Stomach (tissue), 19 donors: ENCODE measurements at places on chromosomes 7 and 10. TPM values are rescaled to one million over a fixed set of nuclear protein-coding genes. Genes with fewer than 3 reads are reported as not detected.

DNA sequence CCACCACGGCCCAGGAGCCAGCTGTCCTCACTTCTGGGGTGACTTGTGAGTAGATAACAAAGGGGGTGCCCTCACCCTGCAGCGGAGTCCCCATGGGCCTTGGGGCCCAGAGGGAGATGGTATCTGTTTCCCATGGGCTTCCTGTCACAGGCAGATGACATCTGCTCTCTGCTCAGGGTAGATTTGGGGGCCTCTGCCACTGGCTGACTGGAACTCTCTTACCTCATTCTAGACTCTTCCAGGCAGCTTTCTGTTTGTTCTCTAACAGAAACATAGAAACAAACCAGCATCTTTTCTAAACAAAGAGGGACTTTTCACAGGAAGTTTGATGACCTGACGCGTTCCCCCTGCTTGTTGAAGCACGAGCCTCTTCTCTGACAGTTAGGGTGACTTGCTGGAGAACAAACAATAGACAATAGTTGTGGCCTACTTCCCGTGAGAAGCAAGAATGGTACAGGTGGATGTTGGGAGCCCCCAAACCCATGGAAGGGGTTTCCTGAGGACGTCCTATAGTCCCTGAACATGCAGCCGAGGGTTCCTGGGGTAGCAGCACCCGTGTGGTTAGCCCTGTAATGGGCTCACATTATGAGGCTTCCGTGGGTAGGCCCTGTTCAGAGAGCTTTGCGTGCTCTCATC, 61.6 kb downstream of the GRK5 start:
- no peak overlapping the region for H3K4me3 ChIP-seq
- peaks cover 78% of the 10 kb centered on the region for H3K4me1 ChIP-seq
- peak overlapping the region; percentile 89 for H3K27ac ChIP-seq
- no peaks in the 10 kb centered on the region for H3K36me3 ChIP-seq
- DNase-seq: peak; percentile 71
- H3K27me3 ChIP-seq: no peaks in the 10 kb centered on the region

ANKRD61 gene
- total RNA-seq: 4.1 TPM

GRCh38 chr7:82221152-82221674, 222.4 kb downstream of the CACNA2D1 start:
- H3K36me3 ChIP-seq: no peaks in the 10 kb centered on the region
- no peak for DNase-seq
- no peak overlapping the region for H3K27ac ChIP-seq
- H3K4me3 ChIP-seq: no peak overlapping the region

HTR5A gene
- total RNA-seq: not detected

DNA sequence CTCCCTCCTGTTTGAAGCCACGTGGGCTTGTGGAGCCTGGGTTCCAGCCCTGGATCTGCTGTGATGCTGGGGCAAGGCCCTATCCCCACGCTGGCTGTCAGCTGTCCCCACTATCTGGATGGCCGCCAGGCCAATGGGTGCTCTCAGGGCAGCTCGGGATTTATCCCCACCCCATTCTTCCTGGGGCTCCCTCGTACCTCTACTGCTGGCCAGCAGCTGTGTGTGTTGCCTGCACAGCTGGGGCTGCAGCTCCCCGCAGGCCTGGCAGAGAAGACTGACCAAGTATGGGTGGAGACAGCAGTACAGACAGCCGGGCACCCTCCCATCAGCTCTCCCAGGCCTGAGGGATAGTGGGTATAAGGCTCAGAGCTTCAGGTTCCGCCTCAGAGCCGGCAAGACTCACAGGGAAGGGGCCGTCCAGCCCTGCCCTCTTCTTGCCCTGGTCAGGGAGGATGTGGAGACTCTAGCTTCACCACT, 13.6 kb downstream of the CLIP2 start:
- H3K36me3 ChIP-seq: no peaks in the 10 kb centered on the region
- H3K4me1 ChIP-seq: peaks cover 19% of the 10 kb centered on the region
- H3K27ac ChIP-seq: peak overlapping the region; percentile 10
- DNase-seq: no peak

- H3K4me1 ChIP-seq: no peaks in the 10 kb centered on the region
- no peak overlapping the region for H3K27ac ChIP-seq
- H3K4me3 ChIP-seq: no peak overlapping the region
- H3K36me3 ChIP-seq: no peaks in the 10 kb centered on the region
Observed at GRCh38 chr10:111821871-111822270, 361.7 kb downstream of the GPAM start.

- H3K27me3 ChIP-seq: peaks cover 85% of the 10 kb centered on the region
- no peak overlapping the region for H3K27ac ChIP-seq
- no peaks in the 10 kb centered on the region for H3K36me3 ChIP-seq
- DNase-seq: peak; percentile 43
- H3K4me3 ChIP-seq: peak overlapping the region; percentile 41
Observed at GRCh38 chr7:151018421-151019129, 5.7 kb downstream of the ATG9B start.

DNA sequence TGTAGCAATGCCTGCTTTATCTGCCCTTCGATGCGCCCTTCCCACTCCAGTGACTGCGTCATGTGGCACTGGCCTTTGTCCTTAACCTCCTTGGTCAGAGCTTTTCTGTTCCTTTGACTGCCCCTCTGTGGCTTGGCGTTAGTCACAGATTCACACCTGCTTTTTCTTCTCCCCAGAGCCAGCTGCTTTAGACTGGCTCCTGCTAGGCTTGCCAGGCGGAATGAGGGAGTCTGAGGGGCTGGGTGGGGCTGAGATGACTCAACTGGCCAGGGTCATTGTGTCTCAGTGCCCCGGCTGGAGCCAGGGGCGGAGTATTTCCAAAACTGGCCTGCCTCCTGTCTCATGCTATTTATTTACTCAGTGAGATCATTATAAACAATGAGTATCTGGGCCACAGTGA, 194.1 kb downstream of the EMX2 start:
- H3K4me3 ChIP-seq: no peak overlapping the region
- no peak for DNase-seq
- H3K4me1 ChIP-seq: no peaks in the 10 kb centered on the region
- H3K27ac ChIP-seq: no peak overlapping the region

DNA sequence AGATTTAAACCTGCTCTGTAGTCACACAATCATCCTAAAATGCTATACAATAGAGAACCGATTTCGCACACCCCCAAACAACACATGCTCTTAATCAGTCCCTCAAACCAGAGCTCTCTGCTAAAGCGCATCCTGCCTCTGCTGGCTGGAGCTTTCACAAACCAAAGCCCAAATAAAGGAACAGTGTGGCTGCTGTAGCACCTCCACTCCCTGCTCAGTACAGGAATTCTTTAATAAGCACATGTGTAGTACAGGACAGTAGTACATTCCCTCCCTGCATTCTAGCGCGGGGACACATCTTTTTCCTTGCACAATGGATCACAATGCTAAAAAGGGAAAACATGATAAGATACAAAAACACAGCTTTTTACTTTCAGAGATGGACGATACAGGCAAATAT, 684.6 kb downstream of the MAGI2 start:
- no peak overlapping the region for H3K27ac ChIP-seq
- peaks cover 7% of the 10 kb centered on the region for H3K27me3 ChIP-seq
- H3K36me3 ChIP-seq: no peaks in the 10 kb centered on the region
- peaks cover 10% of the 10 kb centered on the region for H3K4me1 ChIP-seq
- peak; percentile 16 for DNase-seq
- peak overlapping the region; percentile 29 for H3K4me3 ChIP-seq

GRCh38 chr7:37216156-37216852, 232.4 kb downstream of the ELMO1 start:
- H3K36me3 ChIP-seq: no peaks in the 10 kb centered on the region
- H3K4me1 ChIP-seq: peaks cover 16% of the 10 kb centered on the region
- H3K27me3 ChIP-seq: no peaks in the 10 kb centered on the region
- H3K27ac ChIP-seq: peak overlapping the region; percentile 28
- DNase-seq: peak; percentile 57
